Activated CD4-positive, CD25-positive, alpha-beta regulatory T cell treated with anti-CD3 and anti-CD28 coated beads, Interleukin-2, amount 50 U/mL, for 16 hours (primary cell): ENCODE measurements at places on chromosomes 5 and 9.

GRCh38 chr5:10839118-10839517, 78.1 kb upstream of the DAP start:
- DNase-seq: no peak

GRCh38 chr5:140219068-140219991, 44.3 kb downstream of the CYSTM1 start:
- DNase-seq: no peak

GRCh38 chr5:157143127-157143971, 684 bp upstream of the MED7 start:
- no peak for DNase-seq

DNA sequence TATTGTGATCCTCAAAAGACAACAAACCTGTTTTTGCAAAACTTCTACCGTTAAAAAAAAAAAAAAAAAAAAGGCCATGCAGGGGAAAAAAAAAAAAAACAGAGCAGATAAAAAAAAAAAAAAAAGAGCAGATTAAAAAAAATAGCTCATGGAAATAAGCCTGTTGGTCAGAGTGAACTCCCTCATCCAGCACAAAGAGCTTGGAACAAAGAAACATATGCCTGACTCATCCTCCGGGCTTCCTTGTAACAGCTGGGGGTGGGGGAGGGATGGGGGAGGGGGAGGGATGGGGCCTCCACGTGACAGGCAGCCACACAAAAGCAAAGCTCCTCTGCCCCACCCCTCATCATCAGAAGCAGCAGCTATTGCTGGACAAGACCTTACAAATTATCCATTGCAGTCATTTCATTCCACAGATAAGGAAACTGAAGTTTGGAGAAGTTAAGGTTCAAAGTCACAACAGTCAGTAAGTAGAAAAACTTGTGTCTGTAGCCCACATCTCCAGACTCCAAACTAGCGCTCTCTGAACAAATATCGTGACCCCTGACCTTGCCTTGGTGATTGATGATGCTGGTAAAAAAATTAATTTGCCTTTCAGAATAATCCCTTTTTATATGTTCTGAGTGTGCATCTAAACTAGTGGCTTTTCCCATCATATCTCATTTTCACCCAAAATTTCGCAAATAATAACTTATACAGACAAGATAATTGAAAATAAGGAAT, 38.9 kb downstream of the SLC35D2 start:
- DNase-seq: no peak
